ENCODE measurements at places on chromosomes 2 and 18.
A peak's percentile ranks its signal among the peaks of the same experiment; 100 is the strongest.

GRCh38 chr2:174666312-174666711, 68.7 kb upstream of the WIPF1 start:
- DNase-seq, result no peak

DNA sequence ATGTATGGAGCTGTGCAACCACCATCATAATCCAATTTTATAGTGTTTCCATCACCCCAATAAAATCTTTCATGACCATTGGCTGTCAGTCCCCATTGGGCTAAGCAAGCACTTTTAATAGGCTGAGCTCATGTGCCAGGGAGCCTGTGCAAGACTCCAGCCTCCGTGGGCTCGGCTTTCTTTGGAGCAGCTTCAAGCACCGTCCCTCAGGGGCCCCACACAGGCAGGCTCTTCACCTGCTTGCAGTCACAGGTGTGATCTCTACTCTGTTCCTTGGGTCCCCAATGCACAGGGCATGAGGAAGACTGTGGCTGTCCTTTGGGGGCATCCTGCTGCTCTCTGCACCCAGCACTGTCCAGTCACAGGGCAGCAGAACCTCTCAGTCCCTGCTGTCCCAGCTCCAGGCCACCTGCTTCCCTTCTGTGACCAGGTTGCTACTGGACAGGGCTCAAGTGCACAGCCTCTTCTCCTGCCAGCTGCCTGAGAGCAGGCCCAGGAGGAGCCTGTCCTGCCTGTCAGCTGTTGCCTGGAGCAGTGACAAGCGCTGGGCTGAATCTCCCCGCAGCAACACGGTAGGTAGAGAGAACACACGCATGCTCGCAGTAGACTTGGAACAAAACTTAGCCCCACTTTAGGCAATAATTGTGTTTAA, 40.7 kb upstream of the TMEM131 start:
- DNase-seq, result no peak

DNA sequence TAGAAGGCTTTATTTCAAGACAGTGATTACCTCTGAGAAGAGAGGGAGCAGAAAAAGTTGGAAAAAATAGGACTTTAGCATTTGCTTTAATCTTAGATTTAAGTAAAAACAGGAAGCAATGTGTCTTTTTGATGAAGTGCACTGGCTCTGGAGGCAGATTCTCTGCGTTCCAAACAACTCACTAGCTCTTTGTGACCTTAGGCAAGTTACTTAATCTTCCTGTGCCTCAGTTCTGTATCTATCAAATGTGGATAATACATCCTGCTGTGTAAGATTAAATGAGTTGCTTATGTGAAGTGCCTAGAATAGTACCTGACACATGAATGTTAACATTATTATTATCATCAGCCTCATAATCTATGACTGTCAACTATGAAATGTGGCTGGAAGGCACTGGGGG, 42.3 kb downstream of the RPRD1A start:
- DNase-seq, result no peak

- no peak for DNase-seq
Observed at GRCh38 chr2:8412082-8412481, 269.8 kb upstream of the ID2 start.

- DNase-seq, result no peak
Observed at GRCh38 chr2:161116509-161116908, 43.7 kb upstream of the TANK start.

- no peak for DNase-seq
Observed at GRCh38 chr2:120798567-120799247, 63.0 kb downstream of the GLI2 start.

GRCh38 chr2:105498281-105498846, 99.5 kb upstream of the FHL2 start:
- DNase-seq, result no peak

GRCh38 chr2:220127876-220128275, 500.4 kb downstream of the SLC4A3 start:
- DNase-seq, result no peak

DNA sequence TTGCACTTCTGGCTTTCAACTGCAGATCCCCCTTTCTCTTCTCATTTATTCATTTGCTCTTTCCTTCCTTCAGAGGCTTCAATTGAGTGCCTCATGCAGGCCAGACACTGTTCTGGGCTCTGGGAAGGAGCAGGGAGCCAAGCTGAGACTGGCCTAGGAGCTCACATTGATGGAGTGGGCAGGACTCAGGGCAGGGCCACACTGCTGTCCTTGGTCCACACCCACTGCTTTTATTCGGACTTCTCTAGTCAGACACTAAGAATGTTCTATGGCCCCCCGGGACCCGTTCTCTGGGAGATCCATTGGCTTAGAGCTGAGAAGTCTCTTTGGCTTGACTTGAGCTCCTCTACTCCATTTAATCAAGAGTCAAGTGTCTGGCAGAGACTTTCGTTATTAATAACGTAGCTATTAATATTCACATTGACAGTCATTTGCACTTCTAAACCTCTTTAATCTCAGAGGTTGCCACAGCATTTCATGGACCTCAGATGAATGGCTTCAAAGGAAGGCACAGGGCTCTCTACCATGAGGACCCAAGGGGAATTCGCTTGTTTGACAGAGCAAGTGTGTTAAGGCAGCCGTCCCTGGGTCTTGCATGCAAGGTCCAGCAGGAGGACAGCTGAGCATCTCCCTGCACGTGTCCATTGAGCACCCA, 20.1 kb downstream of the SH3RF3 start:
- no peak for DNase-seq

- peak; percentile 42 for DNase-seq
Observed at GRCh38 chr18:25351777-25352628, at the start of gene ZNF521. TSS of gene ZNF521 (minus strand) at chr18:25352166. CDS start at chr18:25350946, 1,220 bp downstream.

GRCh38 chr2:239530749-239531316, 130.0 kb upstream of the HDAC4 start:
- no peak for DNase-seq

DNA sequence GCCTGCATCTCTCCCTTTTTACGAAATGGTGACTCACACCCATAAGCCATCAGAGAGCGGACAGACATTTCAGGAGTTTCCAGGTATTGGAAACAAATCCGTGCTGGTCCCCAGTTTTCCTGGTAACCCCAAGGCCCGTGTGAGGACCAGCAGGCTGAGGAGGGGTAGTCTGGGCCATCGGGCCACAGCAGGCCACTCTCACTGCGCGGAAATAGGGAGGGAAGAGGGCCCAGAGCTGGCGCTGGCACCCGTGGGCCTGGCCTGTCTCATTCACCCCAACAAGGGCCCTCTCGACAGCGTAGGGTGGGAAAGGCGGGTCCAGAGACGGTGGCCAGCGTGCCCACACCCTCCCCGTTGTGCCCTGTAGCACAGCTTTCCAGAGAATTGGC, 13.7 kb upstream of the FAHD2A start:
- DNase-seq, result no peak

DNA sequence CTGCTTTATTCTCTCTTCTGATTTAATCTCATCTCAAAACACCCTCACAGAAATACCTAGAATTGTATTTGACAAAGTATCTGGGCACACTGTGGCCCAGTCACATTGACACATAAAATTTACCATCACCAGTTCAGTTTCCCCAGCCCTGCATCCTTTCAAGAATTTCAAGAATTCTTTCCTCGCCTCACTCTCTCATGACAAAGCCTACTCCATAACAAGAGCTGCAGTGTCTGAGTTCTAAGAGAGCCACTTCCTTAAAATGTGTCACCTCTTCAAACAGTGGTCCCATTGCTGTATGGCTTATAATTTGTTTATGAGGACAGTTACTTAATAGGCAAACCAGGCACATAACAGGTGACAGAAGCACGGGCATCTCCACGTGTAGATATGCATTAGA, 90.9 kb upstream of the STK39 start:
- no peak for DNase-seq

- DNase-seq, result no peak
Observed at GRCh38 chr2:129191530-129191929, 787.9 kb upstream of the RAB6C start.

GRCh38 chr2:21231985-21232384, 108.2 kb downstream of the TDRD15 start:
- no peak for DNase-seq

- DNase-seq, result no peak
Observed at GRCh38 chr18:38198526-38198925, 632.9 kb upstream of the CELF4 start.

- DNase-seq, result no peak
Observed at GRCh38 chr2:136356125-136357006, 238.4 kb upstream of the CXCR4 start.

- no peak for DNase-seq
Observed at GRCh38 chr2:99998651-99999320, 143.6 kb downstream of the AFF3 start.

GRCh38 chr18:79573921-79574491, 105.6 kb upstream of the CTDP1 start:
- no peak for DNase-seq

GRCh38 chr2:204479557-204479956, 65.7 kb upstream of the PARD3B start:
- DNase-seq, result no peak

GRCh38 chr2:182047544-182047943, 61.9 kb downstream of the PPP1R1C start:
- no peak for DNase-seq

GRCh38 chr2:220226546-220226945, 599.1 kb downstream of the SLC4A3 start:
- no peak for DNase-seq

Data from stimulated activated CD4-positive, alpha-beta T cell treated with anti-CD3 and anti-CD28 coated beads, Interleukin-1b, Interleukin-23, amount 100 ng/mL, for 4 hours (primary cell).